ENCODE measurements at places on chromosomes 7 and 10. TPM values are rescaled to one million over a fixed set of nuclear protein-coding genes. Genes with fewer than 3 reads are reported as not detected.
A peak's percentile ranks its signal among the peaks of the same experiment; 100 is the strongest.

ADAM22 gene
- total RNA-seq, result 0.07 TPM

STEAP2 gene
- 2.0 TPM for total RNA-seq

SFTPA1 gene
- total RNA-seq, result not detected

GRCh38 chr10:35613597-35614226, 8.6 kb downstream of the GJD4 start:
- peaks cover 4% of the 10 kb centered on the region for H3K27me3 ChIP-seq
- no peak overlapping the region for H3K27ac ChIP-seq
- DNase-seq, result no peak

DNA sequence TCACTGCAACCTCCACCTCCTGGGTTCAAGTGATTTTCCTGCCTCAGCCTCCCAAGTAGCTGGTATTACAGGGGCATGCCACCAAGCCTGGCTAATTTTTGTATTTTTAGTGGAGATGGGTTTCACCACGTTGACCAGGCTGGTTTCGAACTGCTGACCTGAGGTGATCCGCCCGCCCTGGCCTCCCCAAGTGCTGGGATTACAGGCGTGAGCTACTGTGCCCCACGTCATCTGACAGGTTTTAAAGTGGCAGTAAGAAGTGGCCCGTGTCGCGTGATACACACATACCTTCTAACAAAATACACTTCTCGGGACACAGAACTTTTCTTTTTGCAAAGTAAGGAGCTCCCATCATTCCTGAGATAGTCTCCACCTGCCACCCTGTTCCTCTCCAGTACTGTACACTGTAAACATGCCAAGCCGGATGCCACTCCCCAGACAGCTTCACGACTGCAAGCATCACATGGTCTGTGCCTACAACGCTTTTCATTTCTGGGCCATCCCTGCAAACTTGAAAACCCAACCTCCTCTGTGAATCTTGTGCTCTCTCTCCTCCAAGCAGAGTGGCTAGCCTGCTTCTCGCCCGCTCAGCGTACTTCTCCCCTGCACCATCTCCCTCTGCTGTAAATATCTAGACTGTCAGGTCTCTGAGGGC, 256.3 kb upstream of the KLF14 start:
- peak overlapping the region; percentile 22 for H3K27ac ChIP-seq
- H3K4me3 ChIP-seq, result no peak overlapping the region
- no peak for DNase-seq

DNA sequence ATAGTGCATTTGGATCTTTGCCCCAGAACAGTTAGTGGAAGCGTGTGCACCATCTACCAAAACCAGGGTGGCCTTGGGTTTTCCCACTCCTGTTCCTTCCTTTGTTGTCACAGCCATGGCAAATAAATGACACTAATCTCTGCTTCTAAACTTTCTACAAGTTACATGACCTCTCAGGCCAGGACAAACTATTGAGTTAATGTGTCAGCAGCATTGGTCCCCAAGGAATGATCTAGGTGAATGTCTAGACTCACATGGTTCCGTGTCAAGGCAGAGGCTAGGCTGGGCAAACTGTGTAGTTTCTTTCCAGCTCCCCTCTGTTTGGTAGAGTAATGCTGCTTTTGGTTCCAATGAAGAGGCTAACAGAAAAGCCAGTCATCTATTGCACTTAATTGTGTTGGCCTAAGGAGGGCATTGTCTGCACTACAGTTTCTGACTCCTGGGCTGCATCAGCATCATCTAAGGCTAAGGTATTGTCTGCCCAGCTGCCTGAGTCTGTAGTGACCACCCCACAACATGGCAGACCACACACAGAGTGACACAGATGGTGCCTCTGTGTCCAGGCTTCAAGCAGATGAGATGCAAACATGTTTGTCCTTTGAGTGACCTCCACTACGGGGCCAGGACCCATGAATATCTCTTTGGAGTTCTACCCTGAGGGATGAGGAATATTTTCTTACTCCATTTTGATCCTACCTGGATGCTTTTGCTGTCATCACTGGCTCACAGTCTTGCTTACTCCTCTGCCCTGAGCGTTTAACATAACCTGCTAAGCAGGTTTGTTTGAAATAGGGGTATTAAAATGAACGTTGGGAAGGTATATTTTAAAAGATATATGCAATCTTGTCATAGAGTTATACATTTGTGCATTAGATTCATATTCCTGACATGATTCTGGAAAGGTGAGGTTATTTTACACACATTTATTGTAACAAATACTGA, 1.7 kb downstream of the CYP3A4 start:
- no peaks in the 10 kb centered on the region for H3K36me3 ChIP-seq
- peaks cover 5% of the 10 kb centered on the region for H3K4me1 ChIP-seq
- no peak overlapping the region for H3K4me3 ChIP-seq
- H3K27ac ChIP-seq, result no peak overlapping the region
- H3K27me3 ChIP-seq, result no peaks in the 10 kb centered on the region

GRCh38 chr10:15225511-15225910, 57.0 kb upstream of the NMT2 start:
- no peaks in the 10 kb centered on the region for H3K36me3 ChIP-seq
- H3K27me3 ChIP-seq, result no peaks in the 10 kb centered on the region
- no peaks in the 10 kb centered on the region for H3K4me1 ChIP-seq
- no peak overlapping the region for H3K27ac ChIP-seq
- no peak for DNase-seq

- peaks cover 2% of the 10 kb centered on the region for H3K4me1 ChIP-seq
- DNase-seq, result no peak
- no peak overlapping the region for H3K27ac ChIP-seq
- H3K4me3 ChIP-seq, result no peak overlapping the region
Measured at GRCh38 chr10:29313071-29313470, 24.2 kb downstream of the LYZL1 start.

DNA sequence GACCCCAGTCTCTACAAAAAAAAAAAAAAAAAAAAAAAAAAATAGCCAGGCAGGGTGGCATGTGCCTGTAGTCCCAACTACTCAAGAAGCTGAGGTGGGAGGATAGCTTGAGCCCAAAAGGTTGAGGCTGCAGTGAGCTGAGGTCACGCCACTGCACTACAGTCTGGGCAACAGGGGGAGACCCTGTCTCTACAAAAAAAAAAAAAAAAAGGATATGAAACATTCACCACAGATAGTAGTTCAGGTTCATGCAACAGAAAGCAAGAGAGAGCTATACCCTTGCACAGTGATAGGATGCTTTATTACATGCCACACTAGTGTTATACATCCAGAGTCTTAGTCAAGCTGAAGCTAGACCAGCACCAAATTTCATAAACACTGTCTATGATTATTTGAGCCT, 148.4 kb upstream of the KAT6B start:
- no peaks in the 10 kb centered on the region for H3K27me3 ChIP-seq
- H3K4me1 ChIP-seq, result peaks cover 34% of the 10 kb centered on the region
- no peaks in the 10 kb centered on the region for H3K36me3 ChIP-seq
- no peak overlapping the region for H3K4me3 ChIP-seq
- DNase-seq, result no peak

DNA sequence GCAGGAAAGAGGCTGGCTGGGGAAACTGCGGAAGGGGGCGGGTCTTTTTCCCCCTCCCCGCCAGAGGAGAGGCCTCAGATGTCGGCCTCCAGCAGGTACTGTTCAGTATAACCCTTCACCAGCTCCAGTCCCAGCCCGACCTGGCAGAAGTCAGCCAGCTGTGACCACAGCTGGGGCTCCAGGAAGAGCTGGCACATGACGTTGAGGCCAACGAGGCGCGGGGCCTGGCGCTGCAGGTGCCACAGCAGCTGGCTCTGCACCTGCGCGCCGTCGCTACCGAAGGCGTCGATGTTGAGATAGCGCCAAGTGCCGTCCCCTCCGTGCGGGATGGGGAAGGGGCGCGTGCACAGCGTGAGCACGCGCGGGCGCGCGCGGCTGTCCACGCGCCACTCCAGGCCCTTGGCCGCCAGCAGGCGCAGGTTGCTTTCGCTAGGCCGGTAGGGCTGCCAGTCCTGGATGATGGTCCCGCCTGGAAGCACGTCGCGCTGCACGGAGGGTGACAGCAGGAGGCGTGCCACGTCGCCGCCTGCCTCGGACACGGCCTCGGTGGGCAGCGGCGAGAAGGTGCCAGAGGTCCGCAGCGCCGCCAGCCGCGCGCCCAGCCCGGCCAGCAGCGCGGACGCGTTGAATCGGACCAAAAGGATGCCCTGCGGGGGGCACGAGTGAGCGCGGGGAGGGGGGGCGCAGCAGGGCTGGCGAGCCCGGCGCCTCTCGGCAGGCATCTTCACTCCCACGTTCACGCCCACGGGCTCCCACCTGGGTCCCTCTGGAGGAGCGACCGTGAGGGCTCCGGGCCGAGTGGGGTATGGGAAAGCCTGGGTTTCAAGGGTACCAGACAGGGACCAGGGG, 6.9 kb upstream of the VGF start:
- peaks cover 91% of the 10 kb centered on the region for H3K27me3 ChIP-seq
- no peak for DNase-seq
- peaks cover 14% of the 10 kb centered on the region for H3K4me1 ChIP-seq
- H3K27ac ChIP-seq, result no peak overlapping the region
- H3K4me3 ChIP-seq, result no peak overlapping the region

- DNase-seq, result no peak
- H3K4me1 ChIP-seq, result no peaks in the 10 kb centered on the region
- H3K27me3 ChIP-seq, result no peaks in the 10 kb centered on the region
- no peak overlapping the region for H3K27ac ChIP-seq
- no peak overlapping the region for H3K4me3 ChIP-seq
- H3K36me3 ChIP-seq, result no peaks in the 10 kb centered on the region
Measured at GRCh38 chr7:12323415-12323814, 80.2 kb downstream of the VWDE start.

- H3K36me3 ChIP-seq, result no peaks in the 10 kb centered on the region
- peaks cover 17% of the 10 kb centered on the region for H3K4me1 ChIP-seq
- no peak for DNase-seq
- H3K27me3 ChIP-seq, result no peaks in the 10 kb centered on the region
- no peak overlapping the region for H3K4me3 ChIP-seq
Measured at GRCh38 chr10:114715171-114715670, 57.1 kb upstream of the ABLIM1 start.

Measured in gastrocnemius medialis (tissue), 4 donors.